ENCODE measurements at places on chromosomes 2 and 18.

GRCh38 chr2:231780123-231780908 lies 766 bp downstream of the PDE6D start:
- DNase-seq: no peak

- no peak for DNase-seq
Observed at GRCh38 chr18:42230636-42231035, 275.6 kb downstream of the PIK3C3 start.

GRCh38 chr18:10750191-10751035 lies 224.6 kb downstream of the NAPG start:
- DNase-seq: no peak

GRCh38 chr2:15861898-15862297 lies 78.5 kb upstream of the MYCN start:
- no peak for DNase-seq

- DNase-seq: no peak
Observed at GRCh38 chr2:74414881-74415761, 6.3 kb downstream of the C2orf81 start.

DNA sequence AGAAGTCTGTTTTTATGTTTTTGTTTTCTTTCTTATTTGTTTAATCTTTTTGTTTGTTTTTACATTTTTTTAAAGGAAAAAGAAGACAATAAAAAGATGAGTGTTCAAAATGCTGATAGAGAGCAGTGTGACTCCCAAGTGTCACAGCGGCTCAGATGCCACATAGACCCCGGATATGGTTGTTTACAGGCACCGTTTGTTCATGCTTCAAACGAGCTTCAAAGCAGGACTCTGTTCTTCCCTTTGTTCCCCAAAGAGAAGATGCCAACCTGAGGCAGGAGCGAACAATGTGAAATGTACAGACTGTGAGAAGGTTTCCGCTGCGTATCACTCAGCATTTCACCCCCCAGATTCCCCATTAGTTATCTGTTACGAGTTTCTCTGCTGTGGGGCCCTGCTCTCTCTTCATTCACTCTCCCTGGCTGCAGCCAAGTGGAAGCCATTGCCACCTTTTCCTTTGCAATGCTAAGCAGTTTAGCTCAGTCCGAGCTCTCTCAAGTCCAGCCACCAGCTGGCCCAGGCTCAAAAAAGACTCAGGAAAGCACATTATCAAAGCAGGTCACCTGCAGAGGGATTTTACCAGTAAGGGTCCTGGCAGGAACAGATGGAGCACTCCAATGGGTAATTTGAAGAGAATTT lies 36.4 kb upstream of the PHLPP1 start:
- DNase-seq: no peak

GRCh38 chr2:230669386-230669950 lies 43.2 kb upstream of the CAB39 start:
- no peak for DNase-seq

DNA sequence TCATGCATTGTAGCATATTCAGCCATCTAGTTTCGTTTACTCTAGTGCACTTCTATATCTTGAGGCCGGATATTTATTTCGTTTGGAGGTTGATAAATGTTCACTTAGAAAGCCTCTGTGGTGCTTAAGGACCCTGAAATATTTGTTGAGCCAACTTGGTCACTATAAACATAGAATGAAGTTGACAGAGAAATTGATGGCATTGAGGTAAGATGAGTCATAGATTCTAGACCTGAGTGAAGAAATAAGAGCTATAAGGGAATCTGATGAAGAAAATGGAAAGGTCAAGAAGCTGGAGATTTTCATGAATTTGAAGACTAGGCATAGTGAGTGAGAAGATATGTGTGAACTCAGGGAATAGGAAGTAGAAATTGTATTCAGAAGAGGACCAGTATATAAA lies 35.9 kb downstream of the EPC2 start:
- no peak for DNase-seq

Data from dorsolateral prefrontal cortex (tissue), 122 donors.